ENCODE measurements at places on chromosomes 5 and 9. TPM values are rescaled to one million over a fixed set of nuclear protein-coding genes. Genes with fewer than 3 reads are reported as not detected.

DNA sequence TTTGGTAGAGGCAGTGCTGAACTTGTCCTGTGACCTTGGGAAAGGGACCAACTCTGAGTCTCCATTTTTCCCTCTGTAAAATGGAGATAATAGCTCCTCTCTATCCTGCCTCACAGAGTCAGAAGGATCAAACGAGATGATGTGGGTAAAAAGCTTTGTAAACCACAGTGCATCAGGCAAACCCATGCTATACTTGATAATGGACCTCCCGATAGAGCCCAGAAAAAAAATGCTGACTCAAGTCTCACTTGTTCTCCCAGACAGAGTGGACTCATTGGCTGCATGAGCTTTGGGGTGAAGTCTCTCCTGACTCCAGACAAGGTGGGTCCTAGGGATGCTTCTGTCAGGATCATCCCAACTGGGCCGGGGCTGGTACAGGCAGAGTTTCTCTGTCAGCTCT is 32.0 kb downstream of the RGS3 start:
- no peak for DNase-seq

DNA sequence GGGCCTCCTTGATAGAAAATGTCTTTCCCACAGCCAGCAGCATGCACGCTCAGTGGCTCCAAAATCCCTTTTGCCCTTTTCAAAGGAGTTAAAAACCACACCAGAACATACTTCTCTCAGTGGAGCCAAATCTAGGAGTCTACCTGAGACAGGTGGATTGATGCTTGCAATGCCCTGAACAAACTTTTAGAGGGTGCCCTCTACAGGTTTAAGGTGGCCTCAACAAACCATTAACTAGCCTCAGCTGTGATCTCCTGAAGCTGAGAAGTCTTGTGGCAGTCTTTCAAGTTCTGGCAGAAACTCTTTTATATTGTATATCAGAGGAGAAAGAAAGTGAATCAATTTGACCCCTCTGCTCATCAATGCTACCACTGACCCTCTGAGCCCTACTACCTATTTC is 125.4 kb downstream of the MED27 start:
- no peak for DNase-seq

DNA sequence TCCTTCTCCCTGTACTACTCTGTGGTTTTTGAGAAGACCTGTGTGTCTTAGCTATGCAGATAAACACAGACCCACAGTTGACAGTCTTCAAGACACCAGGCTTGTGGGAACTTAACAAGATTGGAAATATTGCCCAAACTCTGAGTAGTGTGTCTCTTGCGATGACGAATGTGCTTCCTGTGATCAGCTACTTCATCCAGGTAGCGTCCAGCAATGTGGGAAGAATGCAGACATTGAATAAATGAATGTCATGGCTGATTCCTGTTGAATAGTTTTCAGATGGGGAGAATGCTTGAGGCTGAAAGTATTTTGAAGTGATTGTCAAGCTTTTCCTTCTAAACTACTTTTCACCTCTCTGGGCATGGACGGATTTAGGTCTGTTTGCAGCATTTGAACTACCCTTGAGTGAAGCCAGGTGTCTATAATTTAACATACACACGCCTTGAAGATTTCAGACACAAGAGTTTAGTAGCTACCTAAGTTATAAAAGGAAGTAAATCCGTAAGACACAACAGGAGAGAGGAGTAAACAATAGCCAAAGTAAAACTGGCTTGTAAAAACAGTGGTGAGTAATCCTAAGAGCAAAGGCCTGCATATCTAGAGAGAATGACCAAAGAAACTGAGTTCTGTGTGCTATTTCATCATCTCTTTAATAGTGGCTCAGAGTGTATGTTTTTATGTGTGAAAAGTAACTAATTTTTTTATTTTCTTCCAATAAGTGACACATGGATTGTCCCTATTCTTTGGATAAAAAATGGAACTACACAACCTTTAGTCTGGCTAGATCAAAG is 30.0 kb upstream of the ARL14EPL start:
- peak; percentile 23 for DNase-seq

The CNTFR gene
- not detected for total RNA-seq

DNA sequence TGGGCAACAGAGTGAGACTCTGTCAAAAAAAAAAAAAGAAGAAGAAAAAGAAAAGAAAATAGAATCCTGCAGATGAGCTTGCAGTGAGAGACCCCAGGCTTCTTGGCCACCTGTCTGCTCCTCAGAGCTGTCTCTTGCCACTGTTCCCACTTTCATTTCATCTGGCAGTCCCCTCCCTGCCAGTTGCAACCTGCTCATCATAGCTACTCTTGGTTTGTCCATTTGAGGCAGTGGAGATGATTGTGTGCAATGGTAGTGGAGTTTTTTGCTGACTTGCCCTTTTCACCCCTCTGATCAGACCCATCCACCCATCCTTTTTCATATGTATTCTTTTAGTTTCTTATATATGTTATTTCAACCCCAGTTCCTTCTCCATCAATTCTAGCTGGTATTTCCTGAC is 28.7 kb downstream of the ANKRD33B start:
- DNase-seq = no peak

- DNase-seq = no peak
Observed at GRCh38 chr9:115349542-115349941, 231.6 kb upstream of the TNC start.

The SAP30L gene
- 22.4 TPM for total RNA-seq

- no peak for DNase-seq
Observed at GRCh38 chr5:79109527-79110492, 1.8 kb upstream of the BHMT start.

DNA sequence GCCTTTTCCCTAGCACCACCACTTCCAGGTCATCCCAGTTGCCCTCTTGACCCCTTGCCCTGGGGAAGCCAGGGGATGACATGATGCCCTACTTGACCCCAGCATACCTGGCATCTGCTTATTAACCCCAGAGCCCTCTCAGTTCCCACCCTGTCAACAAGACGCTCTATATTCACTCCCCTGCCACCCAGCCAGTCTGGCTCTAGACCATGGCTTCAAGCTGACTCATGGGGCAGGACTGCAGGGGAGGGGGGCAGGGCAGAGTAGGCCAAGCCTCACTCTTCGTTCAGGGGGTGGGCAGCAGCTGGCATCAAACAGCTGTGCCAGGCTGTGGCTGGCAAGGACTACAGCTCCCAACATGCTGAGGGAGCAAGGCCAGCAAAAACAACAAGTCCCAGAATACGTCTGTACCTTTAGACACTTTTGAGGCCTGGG is 5.3 kb downstream of the ATOSB start:
- peak; percentile 72 for DNase-seq

- DNase-seq = no peak
Observed at GRCh38 chr9:83642793-83643192, 19.9 kb downstream of the IDNK start.

The SLC4A9 gene
- total RNA-seq = not detected

GRCh38 chr5:136622747-136623146 is 257.4 kb upstream of the TRPC7 start:
- no peak for DNase-seq

GRCh38 chr9:118362596-118362995 is 658.4 kb downstream of the TLR4 start:
- no peak for DNase-seq

GRCh38 chr9:79471580-79472543 is 99.9 kb upstream of the TLE4 start:
- peak; percentile 43 for DNase-seq

The PLPP7 gene
- total RNA-seq = 1.0 TPM

The RANBP3L gene
- total RNA-seq = not detected

DNA sequence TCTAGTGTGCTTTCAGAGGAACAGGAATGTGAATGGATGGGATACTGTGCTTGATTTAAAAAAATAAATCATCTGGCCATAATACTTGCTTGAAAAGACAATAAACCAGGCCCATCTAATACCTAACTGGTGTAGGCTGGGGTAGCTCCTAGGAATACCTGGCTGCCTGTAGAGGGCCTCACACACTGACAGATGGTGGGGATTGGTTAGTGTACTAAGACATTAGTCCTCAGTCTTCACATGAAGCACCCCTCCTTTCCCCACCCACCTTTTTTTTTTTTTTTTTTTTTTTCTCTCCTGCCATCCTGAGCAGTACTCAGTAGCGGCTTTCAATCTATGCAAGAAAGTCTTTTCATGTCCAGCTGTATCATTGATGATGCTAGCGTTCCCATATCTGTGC is 130.5 kb downstream of the ADGRV1 start:
- DNase-seq = no peak

The ECSCR gene
- total RNA-seq = 1.8 TPM

The CDKN2B-AS1 gene
- total RNA-seq = not detected

- peak; percentile 88 for DNase-seq
Observed at GRCh38 chr9:78439190-78439865, 142.4 kb downstream of the PSAT1 start.

DNA sequence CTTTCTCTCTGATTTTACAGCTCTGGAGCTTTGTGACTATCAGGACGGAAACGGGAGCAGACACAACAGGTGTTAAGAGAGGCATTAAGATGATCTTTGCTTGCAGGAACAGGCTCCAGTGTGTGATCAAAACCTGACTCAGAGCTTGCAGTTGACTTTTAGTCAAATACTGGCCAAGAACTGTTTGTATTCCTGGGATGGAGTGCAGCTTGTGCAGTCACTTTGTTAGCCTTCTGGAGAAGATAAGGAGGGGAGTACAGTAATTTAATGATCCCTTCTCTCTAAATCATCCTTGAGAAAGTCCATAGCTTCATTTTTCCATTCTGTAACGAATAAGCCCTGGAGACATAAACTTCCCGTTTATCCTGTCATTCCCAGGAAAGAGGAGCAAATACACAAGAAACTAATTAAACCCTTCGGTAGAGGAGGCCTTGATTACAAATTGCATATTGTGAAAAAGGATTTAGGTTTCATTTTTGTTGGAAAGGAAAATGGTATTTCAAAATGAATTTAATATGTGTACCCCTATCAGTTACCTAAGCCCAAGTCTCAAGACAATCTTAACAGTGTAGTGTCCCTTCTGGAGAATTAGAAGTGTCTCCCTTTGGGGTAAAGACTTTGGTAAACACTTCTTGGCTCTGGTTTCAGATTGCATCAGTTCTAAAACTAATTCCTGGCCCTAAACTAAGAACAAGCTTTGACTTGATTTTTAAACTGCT is 3.1 kb upstream of the STOM start:
- DNase-seq = no peak

- no peak for DNase-seq
Observed at GRCh38 chr5:1522601-1523479, 920 bp downstream of the LPCAT1 start.

GRCh38 chr5:150402229-150402773 is 10.4 kb downstream of the CD74 start:
- no peak for DNase-seq

DNA sequence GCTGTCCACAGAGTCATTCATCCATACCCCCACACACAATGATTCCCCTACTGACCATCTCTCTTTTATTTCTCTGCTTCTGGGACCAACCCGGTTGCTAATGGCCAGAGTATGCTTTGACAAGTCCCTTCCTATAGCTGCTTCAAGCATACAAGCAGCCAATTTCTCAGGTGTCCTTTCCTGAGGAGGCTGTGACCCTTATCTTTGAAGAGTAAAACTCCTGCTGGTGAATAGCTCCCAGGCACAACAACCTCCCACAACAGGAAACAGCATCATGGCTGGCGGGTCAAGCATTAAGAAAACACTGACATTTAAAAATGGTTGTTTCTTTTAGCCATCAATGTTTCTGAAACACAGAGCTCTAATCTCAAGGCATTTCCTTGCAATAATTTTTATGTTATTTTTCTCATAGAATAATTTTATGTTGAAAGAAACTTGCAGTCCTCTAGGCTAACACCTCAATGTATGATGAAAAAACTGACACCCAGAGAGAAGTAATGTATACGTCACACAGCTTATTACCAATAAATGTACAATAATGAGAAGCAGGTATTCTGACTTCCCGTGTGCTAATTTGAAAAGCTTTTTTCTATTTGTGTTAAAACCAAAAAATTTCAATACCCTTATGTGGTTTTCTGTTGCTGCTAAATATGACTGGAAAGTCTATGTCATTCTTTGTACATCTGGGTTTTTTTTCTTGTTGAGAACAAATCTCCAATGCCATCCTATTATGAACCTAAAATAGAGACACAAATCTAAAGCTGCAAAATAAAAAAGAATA is 7.5 kb upstream of the PAM start:
- DNase-seq = no peak

DNA sequence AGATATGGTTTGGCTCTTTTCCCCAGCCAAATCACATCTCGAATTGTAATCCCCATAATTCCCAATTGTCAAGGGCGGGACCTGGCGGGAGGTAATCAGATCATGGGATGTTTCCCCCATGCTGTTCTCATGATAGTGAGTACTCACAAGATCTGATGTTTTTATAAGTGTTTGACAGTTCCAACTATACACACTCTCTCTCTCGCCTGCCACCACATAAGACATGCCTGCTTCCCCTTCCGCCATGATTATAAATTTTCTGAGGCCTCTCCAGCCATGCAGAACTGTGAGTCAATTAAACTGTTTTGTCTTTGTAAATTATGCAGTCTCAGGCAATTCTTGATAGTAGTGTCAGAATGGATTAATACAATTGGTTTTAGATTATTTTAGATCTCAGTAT is 475.7 kb upstream of the CYLC2 start:
- no peak for DNase-seq

- no peak for DNase-seq
Observed at GRCh38 chr9:121088576-121088975, 13.8 kb downstream of the CNTRL start.

The CCDC192 gene
- total RNA-seq = not detected

The CTSL gene
- 350 TPM for total RNA-seq

DNA sequence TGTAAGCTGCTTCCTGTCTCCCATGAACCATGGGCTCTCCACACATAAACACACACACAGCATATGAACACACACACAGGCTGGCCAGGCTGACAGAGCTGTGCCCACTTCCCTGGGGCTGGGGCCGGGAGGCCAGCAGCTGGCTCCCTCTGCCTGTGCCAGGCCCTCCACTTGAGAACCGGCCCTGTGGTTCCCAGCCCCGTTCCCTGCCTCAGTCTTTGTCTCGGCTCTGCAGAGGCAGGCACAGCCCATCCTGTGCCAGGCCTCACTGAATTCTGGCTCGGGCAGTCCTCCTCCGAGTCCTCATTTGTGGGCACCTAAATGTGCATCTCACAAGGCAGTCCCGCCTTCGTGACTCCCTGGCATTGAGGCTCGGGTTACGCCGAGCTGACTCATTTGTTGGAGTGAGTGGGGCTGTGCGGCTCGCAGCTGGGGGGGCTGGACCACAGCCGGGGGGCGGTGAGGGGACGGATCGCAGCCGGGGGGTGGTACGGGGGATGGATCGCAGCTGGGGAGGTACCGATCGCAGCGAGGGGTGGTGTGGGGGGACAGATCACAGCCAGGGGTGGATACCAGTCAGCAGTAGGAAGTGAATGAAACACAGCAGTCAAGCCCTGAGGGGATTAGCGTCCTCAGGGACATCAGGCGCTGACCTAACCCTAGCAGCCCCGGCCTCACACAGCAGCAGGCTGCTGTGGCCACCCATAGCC is 72.3 kb downstream of the PSMB7 start:
- peak; percentile 91 for DNase-seq

Data from A172 (cell line).